ENCODE measurements at places on chromosomes 5 and 9.

- DNase-seq: no peak
Measured at GRCh38 chr9:107636571-107637381, 147.2 kb upstream of the KLF4 start.

GRCh38 chr9:109452761-109453160 is 45.3 kb downstream of the PTPN3 start:
- DNase-seq: no peak

GRCh38 chr5:181217803-181218062 is 5.3 kb upstream of the TRIM41 start:
- no peak for DNase-seq

DNA sequence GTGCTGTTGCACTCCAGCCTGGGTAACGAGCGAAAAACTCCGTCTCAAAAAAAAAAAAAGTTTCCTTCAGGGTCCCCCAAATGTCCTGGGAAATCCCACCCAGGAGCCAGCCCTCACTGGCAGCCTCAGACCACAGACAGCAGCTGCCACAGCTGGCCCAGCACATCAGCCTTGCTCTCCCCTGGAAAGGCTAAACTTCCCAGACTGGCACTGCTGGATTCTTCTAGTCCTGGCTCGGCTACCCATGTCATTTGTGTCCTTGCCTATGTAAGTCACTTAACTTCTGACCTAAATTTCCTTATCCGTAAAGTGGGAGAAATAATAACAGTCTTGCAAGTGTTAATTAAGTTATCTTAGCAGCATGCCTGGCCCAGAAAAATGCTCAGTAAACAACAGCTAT is 8.6 kb upstream of the PRRC2B start:
- no peak for DNase-seq

GRCh38 chr9:133492061-133493021 is 13.4 kb upstream of the SLC2A6 start:
- no peak for DNase-seq

GRCh38 chr5:11525020-11525419 is 379.2 kb downstream of the CTNND2 start:
- no peak for DNase-seq

DNA sequence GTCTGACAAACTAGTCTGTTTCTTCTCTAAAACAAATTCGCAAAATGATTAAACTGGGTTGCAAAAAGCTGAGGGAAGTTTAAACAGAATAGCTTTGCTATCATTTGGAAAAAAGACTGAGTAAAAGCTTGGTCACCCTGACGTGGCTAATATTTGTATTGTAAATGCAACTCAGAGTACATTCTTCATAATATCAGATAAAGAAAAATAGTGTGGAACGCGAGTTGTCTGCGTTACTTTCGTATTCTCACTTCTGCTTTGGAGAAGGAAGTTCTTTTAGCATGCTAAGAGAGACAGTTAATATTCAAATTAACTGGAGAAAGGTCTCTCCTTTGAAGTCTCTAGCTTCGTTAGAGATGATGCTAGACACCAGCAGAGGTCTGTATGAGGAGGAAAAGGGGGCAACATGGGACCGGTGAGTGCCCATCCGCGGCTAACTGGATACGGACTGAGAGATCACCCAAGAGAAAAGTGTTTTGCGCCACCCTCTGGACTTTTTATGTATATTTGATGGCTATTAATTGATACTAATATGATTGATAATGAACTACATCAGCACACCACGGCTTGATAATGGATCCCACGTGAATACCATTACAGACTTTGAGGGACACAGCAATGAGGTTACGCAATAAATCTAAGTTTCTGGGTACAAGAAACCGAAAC is 2.9 kb upstream of the CNTRL start:
- no peak for DNase-seq

GRCh38 chr9:138066049-138066448 is 188.5 kb downstream of the CACNA1B start:
- no peak for DNase-seq

- no peak for DNase-seq
Measured at GRCh38 chr9:110971705-110972104, 66.6 kb downstream of the LPAR1 start.

DNA sequence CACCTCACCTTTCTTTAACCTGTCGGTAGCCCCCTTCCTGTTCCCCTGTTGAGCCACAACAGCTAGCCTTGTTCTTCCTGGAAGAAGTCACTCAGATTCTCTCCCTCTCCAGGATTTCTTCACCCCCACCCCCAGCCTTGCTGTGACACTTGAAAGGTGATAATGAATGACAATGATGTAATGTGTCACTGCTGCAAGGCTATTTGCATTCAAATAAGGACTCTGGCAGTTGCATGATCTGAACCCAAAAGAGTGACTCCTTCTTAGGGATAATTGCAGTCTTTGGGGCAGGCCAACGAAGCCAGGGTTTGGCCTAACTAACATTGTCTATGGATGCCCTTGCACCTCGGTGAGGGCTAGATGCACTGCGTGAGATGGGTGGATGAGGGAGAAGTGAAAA is 154.4 kb upstream of the CLINT1 start:
- no peak for DNase-seq

DNA sequence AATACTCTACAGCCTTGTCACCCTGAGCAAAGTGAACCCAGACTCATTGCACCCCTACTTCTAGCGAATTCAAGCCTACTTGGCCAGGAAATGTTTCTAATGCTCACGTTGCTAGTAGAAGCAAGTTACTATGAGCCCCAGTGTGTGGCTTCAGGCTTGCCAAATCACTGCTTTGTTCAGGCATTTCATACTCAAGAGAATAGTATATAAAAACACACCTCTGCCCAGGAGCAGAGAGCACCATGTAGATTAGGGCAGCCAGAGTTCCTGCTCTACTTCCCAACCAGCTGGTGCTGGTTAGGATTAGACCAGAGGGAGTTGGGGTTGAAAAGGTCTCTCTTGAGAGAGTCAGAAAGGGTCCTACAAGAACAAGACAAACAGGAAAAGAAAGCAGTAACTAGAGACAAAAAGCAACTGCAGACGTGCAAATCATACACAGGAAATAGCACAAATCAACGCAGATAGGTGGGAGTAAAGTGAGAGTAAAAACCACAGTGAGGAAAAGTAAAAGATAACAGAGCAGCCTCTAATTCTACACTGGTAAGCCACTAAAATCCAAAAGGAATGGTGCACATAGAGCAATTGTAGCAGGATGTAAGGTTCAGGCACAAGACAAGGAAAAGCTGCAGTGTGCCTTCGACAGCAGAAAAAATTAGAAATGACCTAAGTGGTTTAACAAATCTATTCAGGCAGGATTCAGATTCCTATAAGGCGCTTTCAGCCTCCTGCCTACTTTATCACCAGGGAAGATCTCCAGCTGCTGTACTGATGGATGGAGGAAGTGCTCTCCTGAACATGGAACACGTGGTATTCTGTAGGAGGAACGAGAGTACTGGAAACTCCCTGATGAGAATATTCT is 49.6 kb upstream of the KIF2A start:
- no peak for DNase-seq

- DNase-seq: no peak
Measured at GRCh38 chr5:180975338-180975737, 13.3 kb upstream of the BTNL3 start.

- DNase-seq: no peak
Measured at GRCh38 chr9:113548221-113549041, 84.9 kb downstream of the RGS3 start.

DNA sequence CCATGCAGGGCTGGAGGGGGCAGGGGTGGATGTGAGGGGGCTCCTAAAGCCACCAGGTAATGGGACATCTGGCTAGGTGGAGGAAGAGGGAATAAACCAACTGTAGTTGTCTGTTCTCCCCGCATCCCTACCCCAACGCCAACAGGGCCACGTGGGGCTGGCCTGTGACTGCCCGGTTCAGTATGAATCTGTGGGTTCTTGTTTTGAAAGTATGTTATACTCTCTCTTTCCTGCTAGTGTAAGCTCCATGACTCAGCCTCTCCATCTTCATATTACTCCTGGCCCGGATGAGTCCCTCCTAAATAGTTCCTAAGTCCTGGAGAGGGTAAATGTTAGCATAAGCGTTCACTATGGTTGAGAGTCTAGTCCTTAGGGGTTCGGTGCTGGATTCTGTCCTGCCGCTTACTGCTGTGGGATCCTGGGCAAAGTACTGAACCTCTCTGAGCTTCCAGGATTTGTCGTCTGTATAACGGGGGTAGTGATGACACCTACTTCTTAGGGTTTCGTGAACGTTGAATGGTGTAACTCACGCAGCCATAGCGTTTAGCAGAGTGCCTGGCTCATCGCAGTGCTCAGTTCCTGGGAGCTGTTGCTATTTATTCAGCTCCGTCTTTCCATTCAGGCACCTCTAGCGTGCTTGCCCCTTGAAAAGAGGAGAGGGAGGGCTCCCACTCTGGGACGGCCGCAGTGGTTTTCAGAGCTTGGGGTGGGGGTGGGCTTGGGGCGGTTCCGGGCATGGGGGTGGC is 28.8 kb downstream of the LHX2 start:
- DNase-seq: peak; percentile 31

GRCh38 chr9:127746959-127747569 is 12.0 kb upstream of the TOR2A start:
- no peak for DNase-seq

DNA sequence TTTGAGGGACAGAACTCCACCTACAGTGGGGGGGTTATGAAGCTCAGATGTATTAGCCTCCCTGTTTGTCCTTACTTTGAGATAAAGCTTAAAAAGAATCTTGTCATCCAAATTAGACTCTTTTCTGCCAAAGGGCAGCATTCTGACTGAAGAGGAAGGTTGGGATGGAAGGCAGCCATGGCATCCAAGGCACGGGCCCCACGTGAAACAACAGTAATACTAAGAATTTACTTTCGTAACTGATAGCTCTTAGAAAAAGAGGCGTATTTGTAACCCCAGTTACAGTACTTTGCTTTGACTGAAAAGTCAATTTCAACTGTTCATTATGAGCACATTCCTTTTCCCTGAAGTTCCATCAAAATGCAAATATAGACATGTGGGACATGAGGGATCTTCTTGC is 168.5 kb downstream of the ARRDC3 start:
- DNase-seq: no peak

DNA sequence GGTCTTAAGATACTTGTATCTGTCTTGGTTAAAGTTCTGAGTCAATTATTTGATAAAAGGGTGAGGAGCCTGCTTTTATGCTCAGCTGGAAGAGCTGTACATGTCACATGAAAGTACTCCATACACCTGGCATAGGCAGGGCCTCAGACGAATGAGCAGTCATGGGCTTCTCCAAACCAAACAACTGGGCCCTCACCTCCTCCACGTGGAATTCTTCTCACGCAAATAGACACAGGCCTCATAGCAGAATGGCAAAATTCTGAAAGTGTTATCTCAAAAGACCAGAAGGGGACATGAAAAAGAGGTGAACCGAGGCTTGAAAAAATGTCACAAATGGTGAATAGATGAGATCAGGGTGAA is 48.6 kb downstream of the FAM240B start:
- DNase-seq: no peak

- DNase-seq: no peak
Measured at GRCh38 chr9:35854091-35854762, 16.0 kb downstream of the OR13J1 start.

GRCh38 chr5:2514484-2514883 is 237.0 kb downstream of the IRX2 start:
- DNase-seq: no peak

GRCh38 chr5:168865968-168866367 is 286.8 kb upstream of the PANK3 start:
- no peak for DNase-seq

DNA sequence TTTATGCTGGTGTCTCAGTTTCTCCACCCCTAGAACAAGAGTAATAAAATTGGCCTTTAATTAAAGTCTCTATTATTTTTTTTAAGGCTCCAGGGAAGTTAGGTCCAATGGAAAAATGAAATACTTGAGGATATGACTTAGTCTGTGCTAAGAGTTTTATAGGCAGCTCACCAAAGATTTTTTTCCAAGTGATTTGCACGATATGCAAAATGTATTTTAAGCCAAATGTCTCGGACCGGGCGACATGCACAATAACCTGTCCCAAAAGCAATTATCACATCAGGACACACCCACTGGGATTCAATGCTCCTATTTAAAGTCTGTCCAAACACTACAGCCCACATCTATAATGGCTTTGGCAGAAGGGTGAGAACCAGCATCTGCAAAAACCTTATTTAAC is 136.1 kb upstream of the ANKH start:
- DNase-seq: no peak

DNA sequence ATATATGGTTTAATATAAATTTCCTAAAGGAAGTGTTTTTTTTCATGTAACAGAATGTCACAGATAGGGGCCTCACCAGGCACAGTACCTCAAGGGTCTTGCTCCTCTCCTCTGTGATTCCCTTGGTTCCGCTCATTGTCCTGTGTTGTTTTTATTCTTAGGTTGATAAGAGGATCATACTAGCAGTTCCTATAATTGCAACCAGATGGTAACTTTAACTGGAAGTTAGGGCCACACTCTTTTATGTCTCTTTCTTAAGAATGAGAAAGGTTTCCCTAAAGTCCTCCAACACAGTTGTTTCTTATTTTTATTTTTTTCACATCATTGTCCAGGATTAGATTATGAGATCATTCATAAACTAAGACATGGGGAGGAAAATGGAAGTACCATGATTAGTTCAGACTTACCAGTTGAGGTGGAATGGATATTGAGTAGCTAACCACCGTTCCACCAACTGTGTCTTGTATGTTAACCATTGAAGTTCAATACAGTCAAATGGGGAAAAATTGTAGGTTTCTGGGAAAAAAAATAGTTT is 41.1 kb downstream of the FAM174A start:
- DNase-seq: no peak

- DNase-seq: no peak
Measured at GRCh38 chr5:136413196-136413595, 47.9 kb upstream of the TRPC7 start.

- DNase-seq: peak; percentile 89
Measured at GRCh38 chr5:116766470-116766947, 191.9 kb upstream of the SEMA6A start.

GRCh38 chr9:96294159-96294545 is 7.8 kb downstream of the HSD17B3 start:
- no peak for DNase-seq

- DNase-seq: no peak
Measured at GRCh38 chr9:121230256-121230655, 28.6 kb upstream of the RAB14 start.

DNA sequence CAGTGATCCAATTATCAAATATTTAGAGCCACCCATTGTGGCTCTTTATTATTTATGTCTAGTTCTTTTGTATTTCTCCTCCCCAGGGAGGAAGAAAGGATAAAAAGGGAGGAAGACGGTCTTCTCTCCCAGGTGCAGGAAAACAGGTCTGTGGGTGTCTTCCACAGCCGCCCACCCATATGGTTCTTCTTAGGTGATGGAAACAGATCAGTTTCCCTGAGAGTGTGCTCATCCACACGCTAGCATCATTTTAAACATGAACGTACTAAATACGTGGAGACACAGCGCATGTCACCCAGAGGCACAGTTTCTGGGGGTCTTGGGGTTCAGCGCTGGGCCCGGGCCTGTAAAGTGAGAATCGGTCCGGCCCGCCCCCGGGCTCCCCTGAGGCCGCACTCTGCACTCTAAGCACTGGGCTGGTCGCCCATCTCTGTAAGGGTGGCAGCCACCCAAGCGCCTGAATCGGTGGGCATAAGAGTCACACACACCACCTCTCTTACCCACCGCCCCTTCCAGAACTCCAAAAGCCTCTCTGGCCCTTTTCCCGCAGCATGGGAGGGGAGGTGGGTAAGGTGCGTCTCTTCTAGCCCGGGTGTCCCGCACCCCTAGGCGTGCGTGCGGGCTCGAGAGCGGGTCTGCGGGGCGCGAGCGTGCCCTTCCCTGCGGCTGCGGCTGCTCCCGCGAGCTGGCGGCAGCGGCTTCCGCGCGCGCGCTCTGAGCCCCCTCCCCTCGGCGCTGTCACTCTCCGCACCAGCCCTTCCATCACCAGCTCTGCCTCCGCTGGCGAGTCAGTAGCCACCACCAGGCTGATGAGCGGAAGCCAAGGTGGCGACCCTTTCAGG is 1.3 kb downstream of the PTCH1 start:
- peak; percentile 63 for DNase-seq
